ENCODE measurements at places on chromosomes 12 and 14.

DNA sequence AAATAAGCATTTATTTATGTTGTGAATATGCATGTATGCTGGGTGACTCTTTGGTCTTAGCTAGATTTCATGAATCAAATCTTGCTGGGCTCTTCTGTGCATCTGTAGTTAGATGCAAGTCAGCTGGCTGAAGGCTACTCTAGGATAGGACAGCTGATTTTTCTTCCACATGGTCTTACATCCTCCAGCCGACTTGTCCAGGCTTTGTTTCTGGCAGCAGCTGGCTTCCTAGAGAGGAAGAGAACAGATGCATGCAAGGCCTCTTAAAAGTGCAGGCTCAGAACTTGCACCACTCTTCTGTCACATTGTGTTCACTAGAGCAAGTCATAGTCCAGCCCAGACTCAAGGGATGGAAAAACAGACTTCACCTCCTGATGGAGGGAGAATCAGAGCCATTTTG is 435.4 kb upstream of the STXBP6 start:
- DNase-seq = no peak

DNA sequence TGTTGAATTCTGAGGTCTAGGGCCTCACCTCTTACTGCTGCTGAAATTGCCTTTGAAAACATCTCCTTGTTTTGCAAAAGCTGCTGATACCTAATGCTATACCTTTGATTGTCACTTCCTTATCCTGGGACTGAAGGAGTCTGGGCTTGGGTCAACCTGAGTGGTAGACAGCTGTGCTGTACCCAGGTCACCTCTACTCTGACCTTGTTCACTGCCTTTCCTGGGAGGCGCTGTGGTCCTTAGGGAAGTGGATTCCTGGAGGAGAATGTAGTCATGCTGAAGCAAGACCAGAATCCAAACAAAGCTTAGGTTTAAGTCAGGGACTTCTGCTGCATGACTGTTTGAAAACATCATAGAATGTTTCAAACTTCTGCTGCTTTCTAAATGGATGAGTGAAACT is 191.4 kb downstream of the SNAPC1 start:
- no peak for DNase-seq

GRCh38 chr14:92413379-92413778 is 90.4 kb downstream of the SLC24A4 start:
- no peak for DNase-seq

- DNase-seq = no peak
These were observed 40.7 kb downstream of the TESC start for GRCh38 chr12:117058442-117059072.

GRCh38 chr14:81042438-81042837 is 87.0 kb downstream of the TSHR start:
- no peak for DNase-seq

DNA sequence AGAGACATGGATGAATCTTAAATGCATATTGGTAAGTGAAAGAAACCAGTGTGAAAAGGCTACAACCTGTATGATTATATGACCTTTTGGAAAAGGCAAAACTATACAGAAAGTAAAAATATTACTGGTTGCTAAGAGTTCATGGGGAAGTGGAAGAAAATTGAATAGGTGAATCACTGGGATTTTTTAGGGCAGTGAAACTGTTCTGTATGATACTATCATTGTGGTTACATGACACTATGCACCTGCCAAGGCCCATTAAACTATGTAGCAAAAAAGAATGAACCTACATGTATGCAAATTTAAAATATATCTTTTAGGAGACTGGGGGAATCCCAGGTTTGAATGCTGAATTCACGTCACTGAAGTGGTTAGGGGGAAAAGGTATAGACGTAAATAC is 12.6 kb upstream of the OR8S1 start:
- no peak for DNase-seq

DNA sequence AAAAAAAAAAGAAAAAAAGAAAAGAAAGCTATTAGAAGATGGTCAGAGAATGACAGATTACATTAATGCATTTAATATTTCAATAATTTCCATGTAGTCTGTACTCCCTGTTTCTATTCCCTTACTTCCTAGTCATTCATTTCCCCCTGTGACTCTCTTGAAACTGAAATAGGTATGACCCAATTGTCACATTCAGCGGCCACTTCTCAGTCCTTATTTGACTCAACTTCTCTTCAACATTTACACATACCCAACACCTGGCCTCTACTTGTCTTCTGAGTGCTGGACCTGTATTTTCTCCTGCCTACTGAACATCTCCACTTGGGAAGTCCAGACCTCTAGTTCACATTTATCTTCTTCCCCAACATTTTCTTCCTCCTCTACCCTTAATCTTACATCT is 7.2 kb downstream of the EEA1 start:
- DNase-seq = no peak

DNA sequence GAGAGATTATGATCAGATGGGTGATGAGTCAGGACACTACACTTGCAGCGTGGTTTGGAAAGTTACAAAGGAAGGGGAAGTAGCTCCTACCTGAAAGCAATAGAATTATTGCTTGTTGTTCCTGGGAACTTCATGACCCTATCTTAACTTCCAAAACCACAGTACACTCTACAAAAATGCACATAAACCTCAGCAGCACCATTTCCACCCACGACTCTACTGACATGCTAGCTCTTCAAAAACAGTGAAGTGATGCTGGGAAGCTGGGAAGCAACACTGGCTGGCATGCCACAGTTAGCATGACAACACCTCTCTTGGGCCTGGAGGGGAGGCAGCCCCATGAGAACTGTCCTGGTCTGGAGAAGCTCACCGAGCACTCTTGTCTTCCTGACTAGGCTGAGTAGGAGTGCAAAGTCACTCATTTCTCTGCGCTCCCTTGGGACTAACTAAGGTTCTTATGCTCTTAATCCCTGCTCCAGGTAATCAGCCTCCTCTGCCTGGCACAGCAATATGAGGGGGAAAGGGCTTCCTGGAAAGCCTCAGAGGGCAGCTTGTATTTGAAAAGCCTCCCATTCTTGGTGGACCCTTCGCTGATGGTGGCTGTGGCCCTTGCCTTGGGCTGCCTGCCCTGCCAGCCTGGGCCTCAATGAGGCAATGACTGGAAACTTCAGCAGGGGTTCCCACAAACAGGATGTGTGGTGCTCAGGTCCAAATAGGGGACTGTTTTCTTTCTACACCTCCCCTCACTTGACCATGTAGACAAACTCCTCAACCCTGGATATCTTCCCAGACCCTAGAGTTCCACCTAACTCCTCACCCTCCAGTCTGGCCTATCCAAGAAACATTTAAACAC is 1.2 kb downstream of the KRT3 start:
- DNase-seq = peak; percentile 73

DNA sequence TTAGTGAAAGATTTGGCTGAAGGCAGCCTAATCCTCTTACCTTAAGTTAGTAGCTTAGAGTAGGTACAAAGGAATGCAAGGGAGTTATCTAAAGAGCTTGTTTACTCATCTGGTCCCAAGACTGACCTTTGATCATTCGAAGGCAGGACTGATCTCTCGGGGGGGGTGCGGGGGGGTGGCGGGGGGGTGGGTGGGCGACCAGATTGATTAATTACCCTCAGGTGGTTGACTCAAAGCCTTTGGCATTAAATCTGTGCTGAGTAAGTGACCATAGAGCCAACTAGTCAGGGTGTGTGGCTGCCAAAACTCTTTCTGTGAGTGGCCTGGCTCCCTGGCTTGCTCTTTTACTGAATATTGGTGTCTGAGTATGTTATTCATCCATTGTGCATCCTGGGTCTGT is 731.9 kb upstream of the FBXO33 start:
- DNase-seq = peak; percentile 63

- no peak for DNase-seq
These were observed 18.3 kb upstream of the SLC38A2 start for GRCh38 chr12:46390881-46391280.

- DNase-seq = no peak
These were observed 40.4 kb downstream of the PSEN1 start for GRCh38 chr14:73176685-73177084.

GRCh38 chr12:64402181-64402580 is 2.0 kb upstream of the XPOT start:
- DNase-seq = no peak

- peak; percentile 45 for DNase-seq
These were observed 28.5 kb downstream of the DAAM1 start for GRCh38 chr14:59217011-59217410.

- DNase-seq = no peak
These were observed 646.2 kb upstream of the STXBP6 start for GRCh38 chr14:25696176-25696575.

DNA sequence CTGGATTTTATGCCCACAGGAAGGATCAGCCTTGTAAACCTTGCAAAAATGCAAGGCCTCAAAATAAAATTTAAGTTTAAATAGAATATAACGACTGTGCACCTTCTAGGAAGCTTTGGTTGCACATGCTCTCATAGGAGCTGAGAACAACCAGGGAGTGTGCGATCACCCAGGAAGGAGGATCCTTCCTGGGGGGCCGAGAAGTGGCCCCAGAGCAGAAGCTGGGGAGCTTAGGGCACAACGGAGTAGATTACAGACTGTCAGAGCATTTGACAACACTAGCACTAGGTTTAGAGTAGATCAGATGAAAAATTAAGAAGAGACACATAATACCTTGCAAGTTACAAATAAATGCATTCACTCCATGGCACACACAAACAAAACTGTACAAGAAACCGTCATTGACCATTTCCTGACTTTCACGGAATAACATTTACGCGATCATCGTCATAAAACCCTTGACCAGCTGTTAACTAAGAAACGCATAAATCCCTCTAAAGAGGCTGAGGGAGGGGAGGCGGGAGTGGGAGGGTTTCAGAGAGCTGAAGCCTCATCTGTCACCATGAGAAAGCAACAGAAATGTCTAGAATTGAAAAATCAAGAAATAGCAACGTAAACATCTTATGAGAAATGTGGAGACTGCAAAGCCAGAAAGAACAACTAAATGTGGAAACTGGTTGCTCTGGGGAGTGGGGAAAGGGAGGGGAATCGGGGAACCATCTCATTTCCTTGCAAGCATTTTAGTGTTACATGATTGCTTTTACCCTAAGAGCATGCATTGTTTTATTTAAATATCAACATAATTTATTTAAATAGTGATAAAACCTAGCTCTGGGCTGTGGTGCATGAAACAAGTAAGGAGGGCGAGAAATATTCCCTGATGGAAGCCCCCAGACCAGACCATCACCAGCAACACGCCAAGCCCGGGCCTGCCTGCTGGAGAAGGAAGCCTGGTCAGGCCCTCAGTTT is 13.1 kb upstream of the CCDC85C start:
- no peak for DNase-seq

DNA sequence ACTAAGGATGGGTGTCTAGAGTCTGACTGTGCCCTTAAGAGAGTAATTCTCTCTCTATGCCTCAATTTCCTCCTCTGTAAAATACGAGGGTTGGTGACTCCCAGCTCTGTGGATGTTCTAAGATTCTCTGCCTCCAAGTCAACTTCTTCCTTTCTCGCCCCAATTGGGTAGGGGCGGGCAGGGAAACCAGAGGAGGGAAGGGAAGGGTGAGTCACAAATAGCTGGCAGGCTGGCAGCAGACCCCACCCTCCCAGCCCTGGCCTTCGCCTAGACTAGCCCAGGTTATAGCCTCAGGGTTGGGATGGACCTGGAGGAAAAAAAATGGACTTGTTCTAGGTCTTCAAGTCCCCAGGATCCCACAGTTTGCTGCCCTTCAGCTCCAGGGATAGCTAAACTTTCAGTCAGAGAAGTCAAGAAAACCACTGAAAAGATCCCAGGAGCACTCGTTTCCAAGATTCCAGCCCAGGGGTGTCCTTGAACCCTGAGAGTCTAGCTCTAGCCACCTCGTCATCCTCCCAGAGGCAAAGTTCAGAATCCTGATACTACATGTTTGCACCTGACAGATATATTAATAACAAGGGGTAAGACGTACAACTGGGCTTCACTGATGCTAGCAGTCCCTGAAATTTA is 2.3 kb downstream of the DGKA start:
- DNase-seq = no peak

DNA sequence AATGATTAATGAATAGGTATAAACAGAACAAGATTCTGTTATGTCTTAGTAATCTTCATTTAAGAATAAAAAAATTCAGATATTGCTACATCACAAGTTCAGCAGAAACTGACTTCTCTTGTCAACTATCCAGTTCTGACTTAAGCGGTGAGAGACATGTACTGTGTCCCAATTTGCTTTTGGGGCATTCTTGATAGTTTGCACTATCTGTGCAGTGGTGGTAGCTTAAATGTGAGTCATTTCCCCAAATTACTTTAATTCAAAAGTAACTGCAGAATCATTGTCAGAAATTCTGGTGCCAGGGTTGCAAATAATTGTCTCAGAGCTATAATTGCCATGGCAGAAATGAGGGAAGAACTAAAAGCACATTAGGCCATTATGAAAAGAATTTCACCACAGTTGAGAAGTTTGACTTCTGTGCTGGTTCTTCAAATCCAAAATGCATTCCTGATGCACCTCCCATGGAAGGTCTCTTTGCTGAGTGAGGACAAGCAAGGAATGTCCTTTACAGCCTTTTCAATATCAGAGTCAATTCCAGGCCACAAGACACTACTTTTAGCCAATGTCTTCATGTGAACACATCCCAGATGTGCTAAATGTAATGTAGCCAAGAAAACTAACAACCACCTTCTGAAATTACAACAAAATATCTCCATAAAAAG is 304.7 kb downstream of the SSPN start:
- no peak for DNase-seq

DNA sequence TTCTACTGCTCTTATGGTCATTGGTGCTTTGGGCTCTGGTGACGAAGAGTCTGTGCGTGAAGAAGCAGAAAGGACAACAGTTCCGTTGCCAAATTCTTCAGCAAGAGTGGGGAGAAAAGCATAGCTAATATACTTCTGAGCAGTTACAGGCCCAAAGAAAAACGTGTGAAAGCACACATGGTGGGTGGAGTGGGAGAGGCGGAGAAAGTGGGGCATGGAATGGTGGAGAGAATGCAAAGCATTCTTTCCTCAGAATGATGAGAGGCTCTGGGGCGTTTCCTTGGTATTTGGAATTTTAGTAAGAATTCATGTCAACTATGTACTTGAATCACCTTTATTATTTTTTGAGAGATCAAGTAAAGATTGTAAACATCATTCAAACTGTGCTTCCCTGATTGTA is 396.1 kb downstream of the NAV3 start:
- no peak for DNase-seq

- peak; percentile 52 for DNase-seq
These were observed 97.6 kb downstream of the EFCAB11 start for GRCh38 chr14:89856871-89857345.
